Bronchial epithelial cell (primary cell): ENCODE measurements at places on chromosomes 5 and 9.
A peak's percentile ranks its signal among the peaks of the same experiment; 100 is the strongest.

DNA sequence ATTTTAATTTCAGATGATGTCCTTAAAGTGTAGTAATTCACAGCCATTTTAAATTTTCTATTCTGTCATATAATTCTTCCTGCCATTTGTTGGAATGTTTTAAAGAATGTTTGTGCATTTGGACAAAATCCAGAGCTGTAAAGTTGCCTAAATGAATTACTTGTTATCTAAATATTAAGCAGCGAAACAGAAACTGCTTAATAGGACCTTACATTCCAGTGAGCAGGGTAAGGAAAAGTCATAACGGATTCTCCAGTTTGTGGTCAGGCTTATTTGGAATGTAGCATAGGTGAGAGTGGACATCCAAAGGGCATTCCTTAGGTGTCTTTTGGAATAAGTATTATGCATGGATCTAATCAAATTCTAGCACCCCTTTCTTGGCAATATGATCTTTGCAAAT is 410.4 kb upstream of the PTPRD start:
- no peak for DNase-seq

DNA sequence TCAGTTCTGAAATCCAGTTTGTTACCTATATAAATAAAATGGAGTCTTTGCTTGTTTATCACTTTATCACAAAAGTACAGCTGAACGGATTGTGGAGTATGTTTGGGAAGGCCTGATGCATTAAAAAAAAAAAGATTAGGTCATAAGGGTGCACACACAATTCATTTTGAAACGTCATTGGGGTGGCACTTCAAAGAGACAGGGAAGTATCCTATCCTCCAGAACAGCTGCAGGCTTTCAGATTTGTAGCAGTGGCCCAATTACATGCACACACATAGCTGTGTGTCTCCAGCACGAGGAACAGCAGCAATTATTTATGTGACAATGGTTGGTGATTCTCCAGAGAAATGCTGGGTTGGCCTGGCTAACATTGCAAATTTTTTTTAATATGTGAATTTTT is 46.8 kb upstream of the FER start:
- DNase-seq: no peak

DNA sequence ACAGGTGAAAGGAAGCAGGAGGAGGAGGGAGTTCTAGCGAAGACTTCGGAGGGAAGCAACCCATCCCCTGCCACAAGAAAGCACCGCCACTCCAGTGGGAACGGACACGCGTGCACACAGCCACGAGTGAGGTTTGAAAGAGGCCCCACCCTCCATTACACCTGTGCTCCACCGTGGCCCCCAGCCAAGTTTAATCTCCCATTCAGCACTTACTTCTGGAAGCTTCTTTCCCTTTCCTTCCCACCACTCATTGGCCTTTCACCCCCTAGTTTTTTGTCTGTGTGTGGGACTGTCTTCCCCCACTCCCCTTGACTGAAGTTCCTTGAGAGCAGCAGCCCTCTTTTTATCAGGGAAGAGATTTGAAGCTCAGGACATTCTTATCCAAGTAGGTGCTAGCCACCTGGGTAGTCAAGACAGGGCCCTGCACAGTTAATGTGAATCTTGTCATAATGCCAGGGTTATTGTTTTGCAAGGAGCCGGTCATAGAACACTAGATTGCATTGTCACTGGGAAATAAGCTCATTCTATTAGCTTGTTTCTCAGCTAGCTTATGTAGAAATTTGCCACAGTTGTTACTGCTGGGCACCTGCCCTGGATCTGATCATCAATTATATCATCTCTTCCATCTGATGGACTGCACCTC is 256.0 kb downstream of the DOCK8 start:
- peak; percentile 29 for DNase-seq

DNA sequence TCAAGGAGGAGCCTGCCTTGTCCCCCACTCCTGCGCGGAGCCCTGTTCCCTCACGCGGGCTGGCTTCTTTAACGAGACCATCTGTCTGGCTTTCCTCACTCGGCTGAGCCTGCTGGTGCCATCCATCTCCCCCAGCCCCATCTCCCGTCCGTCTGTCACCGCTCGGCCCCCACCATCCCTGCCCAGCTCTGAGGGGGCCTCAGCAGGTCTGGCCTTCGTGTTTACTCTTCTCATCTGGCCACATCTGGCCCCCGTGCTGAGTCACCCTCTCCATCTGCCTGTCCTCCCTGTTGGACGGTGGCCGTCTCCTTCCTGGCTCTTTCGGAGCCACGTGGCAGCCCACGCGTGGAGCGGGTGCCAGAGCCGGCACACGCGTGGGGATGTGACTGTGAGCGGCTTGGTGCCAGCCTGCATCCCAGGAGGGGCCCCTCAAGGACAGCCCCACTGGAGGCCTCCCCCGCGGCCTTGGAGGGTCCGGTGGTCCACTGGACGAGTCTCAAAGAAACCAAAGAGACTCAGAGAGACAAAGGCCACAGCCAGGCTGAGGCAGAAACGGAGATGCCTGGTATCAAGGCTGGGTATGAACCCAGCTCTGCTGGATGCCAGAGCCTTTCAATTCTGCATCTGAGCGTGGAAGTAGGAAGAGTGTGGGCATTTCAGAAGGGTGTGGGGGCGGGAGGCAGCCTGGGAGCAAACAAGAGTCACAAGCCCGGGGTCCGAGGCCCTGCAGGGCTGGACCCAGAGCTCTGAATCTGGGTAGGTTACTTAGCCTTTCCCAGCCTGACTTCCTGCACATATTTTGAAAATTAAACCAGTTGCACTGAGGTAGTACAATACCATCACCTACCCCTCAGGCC is 76.7 kb upstream of the UNC5A start:
- no peak for DNase-seq

GRCh38 chr5:36680066-36680465 is 73.7 kb downstream of the SLC1A3 start:
- DNase-seq: no peak

- no peak for DNase-seq
Measured at GRCh38 chr5:12272389-12272788, 368.1 kb upstream of the CTNND2 start.
